GM06990 (cell line): ENCODE measurements at places on chromosomes 4 and X.

DNA sequence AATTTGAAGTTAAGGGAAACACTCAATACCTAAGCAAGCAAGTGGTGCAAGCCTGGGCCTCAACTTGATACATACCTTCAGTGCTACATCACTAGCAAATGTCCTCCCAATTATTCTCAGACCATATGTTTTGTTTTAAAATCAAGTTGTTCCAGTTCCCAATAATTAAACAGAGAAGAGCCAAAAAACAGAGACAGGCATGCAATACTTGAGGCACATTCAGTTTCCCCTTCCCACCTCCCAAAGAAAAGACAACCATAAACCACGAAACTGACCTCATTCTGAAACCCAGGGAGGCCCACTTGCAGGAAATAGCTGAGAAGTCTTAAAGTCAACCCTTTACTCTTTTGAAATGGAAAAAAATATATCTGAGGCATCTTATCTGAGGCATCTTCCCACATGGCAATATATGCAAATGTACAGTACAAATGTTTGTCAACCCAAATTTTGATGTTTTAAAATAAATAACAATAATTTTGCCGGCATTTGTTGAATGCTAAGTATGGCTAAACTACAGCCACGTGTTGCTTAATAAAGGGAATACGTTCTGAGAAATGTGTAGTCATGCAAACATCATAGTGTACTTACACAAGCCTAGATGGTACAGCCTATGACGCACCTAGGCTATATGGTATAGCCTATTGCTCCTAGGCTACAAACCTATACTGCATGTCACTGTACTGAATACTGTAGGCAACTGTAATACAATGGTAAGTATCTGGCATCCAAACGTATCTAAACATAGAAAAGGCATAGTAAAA is 147.5 kb downstream of the TSPAN5 start:
- DNase-seq: no peak

DNA sequence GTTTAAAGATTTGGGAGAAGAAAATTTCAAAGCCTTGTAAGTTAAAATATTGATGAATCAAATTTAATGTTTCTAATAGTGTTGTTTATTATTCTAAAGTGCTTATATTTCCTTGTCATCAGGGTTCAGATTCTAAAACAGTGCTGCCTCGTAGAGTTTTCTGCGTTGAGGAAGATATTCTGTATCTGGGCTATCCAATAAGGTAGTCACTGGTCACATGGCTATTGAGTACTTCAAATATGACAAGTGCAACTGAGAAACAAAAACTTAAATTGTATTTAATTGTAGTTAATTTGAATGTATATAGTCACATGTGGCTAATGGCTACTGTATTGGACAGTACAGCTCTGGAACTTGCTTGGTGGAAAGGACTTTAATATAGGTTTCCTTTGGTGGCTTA is 1.1 kb downstream of the ALB start:
- no peak for DNase-seq

- no peak for DNase-seq
Observed at GRCh38 chr4:183424109-183424744, 20.2 kb upstream of the CDKN2AIP start.

- DNase-seq: peak; percentile 53
Observed at GRCh38 chrX:54358424-54359211, 772 bp upstream of the WNK3 start.

DNA sequence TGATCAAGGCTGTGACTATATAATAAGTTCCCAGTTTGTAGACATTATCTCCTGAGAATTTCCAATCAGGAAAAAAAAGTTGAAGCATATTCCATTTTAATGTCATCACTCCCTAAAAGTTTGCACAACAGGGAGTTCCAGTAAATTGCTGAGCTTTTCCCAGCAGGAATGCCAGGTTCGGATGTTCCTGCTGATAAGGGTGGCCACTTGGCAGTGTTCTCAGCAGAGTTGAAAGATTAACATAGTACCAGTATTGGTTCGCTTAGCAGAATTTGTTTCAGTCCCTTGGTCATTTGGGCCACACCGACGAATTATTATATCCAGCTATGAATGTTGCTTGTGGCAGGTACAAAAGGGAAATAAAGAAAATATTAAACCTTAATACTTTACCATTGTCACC is 5.2 kb upstream of the CXCL2 start:
- DNase-seq: no peak

- no peak for DNase-seq
Observed at GRCh38 chr4:140568507-140569306, at the start of gene UCP1. Gene UCP1 (minus strand): TSS chr4:140568961. CDS start chr4:140568729, 232 bp downstream.

DNA sequence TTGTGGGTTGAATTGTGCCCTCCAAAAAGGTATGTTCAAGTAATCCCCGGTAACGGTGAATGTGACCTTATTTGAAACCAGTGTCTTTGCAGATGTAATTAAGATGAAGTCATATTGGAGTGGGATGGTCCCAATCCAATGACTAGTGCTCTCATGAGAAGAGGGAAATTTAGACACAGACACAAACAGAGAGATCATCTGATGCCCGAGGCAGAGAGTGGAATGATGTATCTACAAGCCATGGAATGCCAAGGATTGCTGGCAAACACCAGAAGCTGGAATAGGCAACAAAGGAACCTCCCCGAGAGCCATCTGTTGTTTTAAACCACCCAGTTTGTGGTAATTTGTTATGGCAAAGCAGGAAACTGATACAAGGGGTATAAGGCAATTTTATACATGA is 35.1 kb downstream of the RPS6KA3 start:
- no peak for DNase-seq

DNA sequence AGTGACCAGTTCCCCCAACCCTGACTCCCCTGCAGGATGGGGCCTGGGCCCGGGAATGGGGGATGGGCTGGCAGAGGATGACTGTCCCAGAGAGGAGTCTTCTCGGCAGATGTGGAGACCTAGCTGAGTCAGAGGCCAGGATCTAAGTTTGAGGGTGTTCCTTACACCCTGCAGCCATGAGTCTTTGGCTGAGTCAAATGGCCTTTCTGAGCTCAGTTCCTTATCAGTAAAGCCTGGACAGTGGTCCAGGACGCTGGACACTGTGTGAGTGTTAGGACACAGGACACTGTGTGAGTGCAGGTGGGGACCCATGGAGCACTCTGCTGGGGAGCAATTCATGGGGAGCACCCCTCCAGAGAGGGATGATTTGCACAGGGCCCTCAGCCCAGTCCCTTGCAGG is 5.0 kb downstream of the IL9R start:
- DNase-seq: no peak

- no peak for DNase-seq
Observed at GRCh38 chrX:39853417-39854030, 244.2 kb downstream of the BCOR start.

GRCh38 chr4:92962831-92963230 is 659.1 kb downstream of the GRID2 start:
- no peak for DNase-seq

DNA sequence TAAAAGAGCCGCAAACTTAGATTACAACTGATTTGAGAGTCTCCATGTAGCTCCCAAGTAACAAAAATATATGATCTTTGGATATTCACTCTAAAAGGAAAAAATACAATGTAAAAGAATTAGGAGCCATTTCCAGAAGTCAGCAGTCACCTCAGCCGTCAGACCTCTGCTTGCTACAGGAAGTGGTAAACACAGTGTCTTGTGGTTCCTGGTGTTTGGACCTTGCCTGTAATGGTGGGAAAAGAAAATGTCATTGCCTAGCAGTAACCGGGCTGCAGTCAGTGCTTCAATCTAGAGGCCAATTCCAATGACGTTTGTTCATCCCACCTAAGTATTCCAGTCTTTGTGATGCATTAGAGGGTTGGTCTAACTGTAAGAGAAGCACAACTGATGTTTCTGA is 28.9 kb upstream of the SMIM31 start:
- DNase-seq: no peak
